ENCODE measurements at places on chromosomes 11 and 22.

GRCh38 chr11:1437500-1437899 is 47.8 kb downstream of the BRSK2 start:
- no peak for DNase-seq

DNA sequence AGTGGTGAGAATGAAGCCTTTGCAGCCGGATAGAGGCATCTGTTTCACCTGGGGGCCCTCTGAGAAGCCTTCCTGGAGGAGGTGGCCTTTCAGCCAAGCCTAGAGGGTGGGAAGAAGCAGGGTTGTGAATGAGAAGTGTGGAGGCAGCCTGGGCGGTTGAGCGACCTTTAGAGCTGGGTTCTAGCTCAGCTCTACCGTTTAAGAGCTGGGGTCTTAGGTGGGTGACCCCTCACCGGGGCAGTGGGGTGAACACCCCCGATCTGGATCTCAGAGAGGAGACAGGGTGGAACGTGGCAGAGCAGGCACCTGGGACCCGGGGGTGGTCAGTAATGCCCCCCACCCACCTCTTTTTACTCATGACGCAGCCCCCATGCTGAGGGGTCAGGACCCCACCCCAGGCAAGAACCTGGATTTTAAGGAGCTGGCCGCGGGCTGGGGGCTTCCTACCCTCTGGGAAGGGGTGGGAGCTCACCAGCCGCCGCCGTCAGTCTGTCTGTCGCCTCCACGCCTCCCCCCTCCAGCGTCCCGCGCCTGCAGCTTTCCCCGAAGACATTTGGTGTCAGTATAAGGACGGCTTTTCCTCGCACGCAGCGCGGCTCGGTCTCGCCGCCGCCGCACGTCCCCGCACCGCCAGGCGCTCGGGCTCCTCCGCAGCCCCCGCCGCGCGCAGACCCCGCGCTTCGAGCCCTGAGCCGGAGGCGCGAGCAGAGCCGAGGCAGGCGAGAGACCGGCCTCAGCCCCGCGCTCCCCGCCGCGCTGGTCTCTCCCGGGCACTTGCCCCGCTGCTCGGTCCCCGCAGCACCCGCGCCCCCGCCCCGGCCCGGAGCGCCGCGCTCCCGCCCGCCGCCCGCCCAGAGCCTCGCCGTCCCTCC is 13.3 kb upstream of the CACNA1I start:
- DNase-seq: no peak

- no peak for DNase-seq
Observed at GRCh38 chr11:109972181-109972715, 120.9 kb upstream of the ZC3H12C start.

DNA sequence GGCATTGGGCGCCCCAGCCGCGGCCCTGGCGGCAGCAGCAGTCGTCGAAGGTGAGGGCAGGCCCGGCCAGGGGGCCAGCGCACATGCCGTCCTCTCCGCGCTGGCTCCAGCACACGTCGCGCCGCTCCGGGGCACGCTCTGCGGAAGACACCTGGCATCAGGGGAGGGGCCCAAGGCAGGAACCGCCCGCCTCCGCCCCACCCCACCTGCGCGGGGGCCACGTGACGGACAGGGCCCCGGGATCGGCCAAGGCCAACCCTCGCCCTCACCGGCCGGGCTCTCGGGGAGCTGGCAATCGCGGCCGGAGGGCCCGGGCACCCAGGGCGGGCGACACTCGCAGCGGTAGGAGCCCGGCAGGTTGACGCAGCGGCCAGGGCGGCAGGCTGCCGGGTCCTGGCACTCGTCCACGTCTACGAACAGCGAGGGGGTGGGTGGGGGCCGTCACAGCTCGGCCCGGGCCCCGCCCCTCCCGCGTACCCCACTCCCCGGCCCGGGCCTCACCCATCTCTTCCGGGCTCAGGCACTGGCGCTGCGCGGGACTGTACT is 14.9 kb downstream of the SCYL1 start:
- no peak for DNase-seq

GRCh38 chr11:111726301-111726713 is 39.9 kb downstream of the PPP2R1B start:
- DNase-seq: no peak

DNA sequence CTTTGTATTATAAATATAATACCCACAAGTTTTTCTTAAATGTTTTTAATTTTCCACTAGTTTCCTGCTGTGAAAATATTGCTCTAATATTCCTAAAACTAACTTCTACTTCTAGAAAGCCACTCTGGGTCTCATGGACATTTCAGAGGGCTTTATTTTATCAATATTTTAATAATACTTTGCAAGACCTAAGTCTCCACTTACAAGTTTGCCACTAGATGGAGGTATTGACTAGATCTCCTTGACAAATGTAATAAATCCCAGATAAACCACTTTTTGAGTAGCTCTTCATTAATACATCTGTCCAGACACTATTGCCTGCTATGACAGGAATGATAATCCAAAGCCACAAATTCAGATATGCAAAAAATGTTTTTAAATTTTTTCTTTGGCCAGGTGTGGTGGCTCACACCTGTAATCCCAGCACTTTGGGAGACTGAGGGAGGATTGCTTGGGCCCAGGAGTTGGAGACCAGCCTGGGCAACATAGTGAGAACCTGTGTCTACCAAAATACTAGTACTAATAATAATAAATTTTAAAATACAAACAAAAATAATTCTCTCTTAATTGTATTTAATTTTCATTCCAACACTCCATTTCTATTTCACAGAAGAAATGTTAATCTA is 3.5 kb upstream of the ACAT1 start:
- no peak for DNase-seq

GRCh38 chr22:49566141-49566541 is 261.5 kb downstream of the BRD1 start:
- DNase-seq: no peak

Data from central memory CD8-positive, alpha-beta T cell (primary cell).